Stimulated activated CD8-positive, alpha-beta memory T cell treated with anti-CD3 and anti-CD28 coated beads, Interleukin-4, amount 100 ng/mL, for 1 hour (primary cell): ENCODE measurements at places on chromosomes 6 and 20.

- DNase-seq = no peak
These were observed 835 bp downstream of the PRR18 start for GRCh38 chr6:166307082-166308032.

GRCh38 chr6:161546632-161547031 lies 272.8 kb upstream of the AGPAT4 start:
- DNase-seq = no peak

DNA sequence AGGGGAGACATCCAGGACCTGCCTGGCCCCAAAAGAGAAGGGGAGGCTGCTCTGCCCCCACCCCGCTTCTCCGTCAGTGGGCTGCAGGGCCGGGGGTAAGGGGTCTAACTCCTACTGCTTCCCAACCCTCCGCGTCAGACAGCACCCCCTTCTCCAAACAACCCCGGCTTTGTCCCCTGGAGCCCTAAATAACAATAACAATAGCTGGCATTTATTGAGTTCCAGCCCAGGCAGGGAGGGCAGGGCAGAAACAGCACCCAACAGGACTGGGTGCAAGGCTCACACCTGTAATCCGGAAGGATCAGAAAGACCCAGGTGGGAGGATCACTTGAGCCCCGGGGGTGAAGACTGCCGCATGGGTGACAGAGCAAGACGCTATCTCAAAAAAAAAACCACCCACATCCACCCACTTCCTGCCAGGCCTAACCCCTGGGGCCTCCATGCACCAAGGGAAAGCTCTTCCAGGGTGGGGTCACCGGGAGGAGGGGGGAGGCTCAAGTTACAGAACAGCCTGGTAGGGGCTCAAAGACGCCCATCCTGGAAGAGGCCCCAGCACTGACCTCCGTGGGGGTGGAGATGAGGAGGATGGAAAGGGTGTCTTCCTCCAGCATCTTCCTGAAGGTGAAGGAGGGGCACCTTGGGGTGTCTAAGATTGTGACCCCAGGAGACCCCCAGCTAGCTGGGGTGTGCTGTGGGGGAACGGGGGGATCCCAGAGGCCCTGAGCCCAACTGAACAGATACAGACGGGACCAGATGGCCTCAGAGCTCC lies 1.3 kb upstream of the FNDC11 start:
- DNase-seq = no peak

- no peak for DNase-seq
These were observed 61.1 kb downstream of the GRM4 start for GRCh38 chr6:34084591-34085290.

GRCh38 chr20:2293486-2293885 lies 2.3 kb upstream of the TGM3 start:
- no peak for DNase-seq

- DNase-seq = no peak
These were observed 32.8 kb downstream of the FAM83B start for GRCh38 chr6:54879188-54879985.

DNA sequence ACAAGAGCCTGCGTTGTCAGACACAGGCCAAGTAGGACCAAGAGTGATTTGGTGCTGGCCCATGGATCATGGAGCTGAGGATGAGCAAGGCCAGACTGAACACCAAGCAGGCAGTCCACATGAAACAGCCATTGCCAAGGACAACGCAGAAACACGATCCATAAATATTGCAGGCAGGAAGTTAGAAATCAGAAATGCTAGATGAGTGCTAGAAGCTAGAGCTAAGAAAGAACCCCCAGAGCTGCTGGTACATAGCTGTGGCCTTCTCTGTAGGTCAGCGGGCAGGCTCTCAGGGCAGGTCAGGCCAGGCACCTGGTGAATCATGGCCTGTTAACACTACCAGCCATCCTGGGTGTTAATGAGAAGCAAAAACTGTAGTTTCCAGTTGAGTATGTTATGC lies 119.7 kb downstream of the ALDH8A1 start:
- no peak for DNase-seq
